Cortex of kidney (tissue), 1 donor: ENCODE measurements at places on chromosomes 4 and X.

DNA sequence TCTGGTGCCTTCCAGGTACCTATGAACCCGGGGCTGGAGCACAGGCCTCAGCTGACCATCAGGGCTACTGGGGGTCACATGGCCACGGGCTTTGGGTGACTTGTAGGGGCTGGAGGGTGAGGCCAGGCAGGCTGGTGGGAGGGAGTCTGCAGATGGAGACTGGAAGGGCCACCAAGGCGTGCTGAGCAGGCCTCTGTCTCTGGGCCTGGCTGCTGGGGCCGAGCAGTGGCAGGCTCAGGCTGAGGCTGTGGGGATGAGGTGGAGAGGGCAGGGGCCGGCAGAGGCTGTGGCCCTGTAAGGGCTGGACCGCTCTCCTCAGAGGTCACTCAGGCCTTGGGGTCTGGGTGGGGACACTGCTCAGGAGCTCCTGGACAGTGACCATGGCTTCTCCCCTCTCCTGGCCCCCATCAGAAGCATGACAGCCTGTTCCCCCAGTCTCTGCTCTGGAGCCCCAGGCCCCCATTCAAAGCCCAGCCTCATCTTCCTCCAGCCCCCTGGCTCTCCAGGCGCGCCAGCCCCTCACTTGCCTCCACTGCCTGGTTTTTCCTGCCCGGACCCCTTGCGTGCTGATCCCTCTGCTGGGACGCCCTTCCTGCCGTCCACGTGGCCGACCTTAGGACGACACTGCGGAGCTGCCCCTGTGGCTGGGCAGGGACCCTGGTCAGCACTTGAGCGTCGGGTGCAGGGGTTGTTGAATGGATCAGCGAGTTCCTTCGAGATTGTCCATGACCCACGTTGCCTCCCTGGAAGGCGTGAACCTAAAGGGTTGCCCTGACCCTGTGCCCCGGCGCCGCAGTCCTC lies 11.1 kb upstream of the NAT8L start:
- DNase-seq, result no peak

DNA sequence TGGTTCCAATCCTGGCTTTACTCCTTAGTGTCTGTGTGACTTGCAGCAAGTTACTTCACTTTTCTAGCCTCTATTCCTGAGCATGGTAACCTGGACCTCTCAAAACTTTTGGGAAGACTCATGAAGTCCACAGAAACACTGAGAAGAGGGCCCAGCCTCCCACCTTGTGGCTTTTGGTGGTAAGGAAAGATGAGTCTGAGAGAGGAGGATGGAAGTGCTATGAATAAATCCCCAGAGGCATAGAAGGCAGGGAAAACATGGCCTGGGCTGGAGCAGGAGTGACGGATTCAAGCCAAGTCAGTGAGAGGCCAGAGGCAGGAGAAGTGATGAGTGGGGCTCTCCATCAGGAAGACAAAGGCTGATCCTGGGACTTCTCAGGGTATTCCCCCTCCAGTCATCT lies 10.9 kb upstream of the MAGEA4 start:
- no peak for DNase-seq

GRCh38 chrX:10518073-10518472 lies 102.3 kb downstream of the MID1 start:
- no peak for DNase-seq

- no peak for DNase-seq
Measured at GRCh38 chrX:19840899-19841648, 46.3 kb downstream of the SH3KBP1 start.
